ENCODE measurements at places on chromosomes 5 and 9. TPM values are rescaled to one million over a fixed set of nuclear protein-coding genes. Genes with fewer than 3 reads are reported as not detected.

Gene DOCK8
- total RNA-seq = 3.2 TPM

Gene SPINK5
- total RNA-seq = 0.27 TPM

GRCh38 chr5:81718300-81718699 is 32.6 kb downstream of the SSBP2 start:
- no peak for DNase-seq

GRCh38 chr5:141709699-141710267 is 27.8 kb upstream of the ARAP3 start:
- no peak for DNase-seq

- no peak for DNase-seq
These were observed 36.2 kb upstream of the PRDM12 start for GRCh38 chr9:130627896-130628792.

GRCh38 chr5:139378101-139378825 is 4.8 kb downstream of the SLC23A1 start:
- no peak for DNase-seq

- no peak for DNase-seq
These were observed 526 bp upstream of the STXBP1 start for GRCh38 chr9:127611603-127611898.

Gene NLN
- total RNA-seq = 18.4 TPM

Gene HTR1A
- total RNA-seq = not detected

GRCh38 chr9:14271093-14271673 is 42.8 kb downstream of the NFIB start:
- DNase-seq = peak; percentile 98

DNA sequence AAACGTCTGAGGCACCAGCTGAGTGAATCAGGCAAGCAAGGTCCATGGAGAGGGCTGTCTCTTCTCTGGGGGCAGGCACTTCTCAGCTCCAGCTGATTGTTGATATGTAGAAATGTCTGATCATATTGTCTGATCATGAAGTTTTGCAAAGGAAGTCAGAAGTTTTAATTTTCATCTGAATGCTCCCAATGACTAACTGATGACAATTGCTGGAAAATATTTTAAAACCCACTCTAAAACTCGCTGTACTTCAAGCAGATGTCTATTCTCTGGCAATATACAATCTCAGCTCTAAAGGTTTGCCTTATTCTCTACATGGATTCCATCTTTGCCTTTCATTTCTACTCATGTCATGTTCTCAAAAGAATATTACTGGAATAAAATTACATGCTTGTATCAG is 12.7 kb downstream of the PLK2 start:
- DNase-seq = no peak

Gene IL33
- total RNA-seq = 27.4 TPM

DNA sequence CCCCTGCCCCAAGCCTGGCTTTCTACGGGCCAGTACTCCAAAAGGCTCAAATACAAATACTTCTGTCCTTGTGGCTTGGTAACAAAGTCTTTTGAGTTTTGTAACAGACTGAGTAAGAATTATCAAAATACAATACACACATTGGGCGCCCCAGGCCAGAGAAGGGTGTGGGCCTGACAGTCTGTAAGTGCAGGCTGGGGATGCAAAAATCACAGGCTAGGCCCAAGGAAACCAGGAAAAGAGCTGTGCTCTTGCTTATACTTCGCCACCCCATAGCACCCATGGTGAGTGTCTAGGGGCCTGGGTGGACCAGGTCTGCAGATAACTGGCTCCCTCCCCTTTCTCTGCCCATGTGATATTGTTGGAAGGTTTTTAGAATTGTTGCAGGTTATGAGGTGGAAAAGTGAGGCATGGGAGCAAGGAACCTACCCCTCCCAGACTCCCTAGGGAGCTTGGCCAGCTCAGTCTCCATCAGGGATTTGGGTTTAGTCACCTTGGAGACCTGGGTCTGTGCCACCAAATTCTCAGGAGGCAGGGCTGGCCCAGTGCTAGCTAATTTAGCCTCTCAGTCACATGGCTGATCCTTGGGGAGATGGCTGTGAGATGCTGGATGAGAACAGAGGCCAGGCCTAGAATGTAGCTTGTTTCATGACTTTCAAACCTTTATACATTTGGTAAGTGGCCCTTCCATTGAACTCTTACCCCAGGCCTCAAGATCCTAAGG is 72.9 kb downstream of the TARS1 start:
- no peak for DNase-seq

Gene TUSC1
- 12.5 TPM for total RNA-seq

DNA sequence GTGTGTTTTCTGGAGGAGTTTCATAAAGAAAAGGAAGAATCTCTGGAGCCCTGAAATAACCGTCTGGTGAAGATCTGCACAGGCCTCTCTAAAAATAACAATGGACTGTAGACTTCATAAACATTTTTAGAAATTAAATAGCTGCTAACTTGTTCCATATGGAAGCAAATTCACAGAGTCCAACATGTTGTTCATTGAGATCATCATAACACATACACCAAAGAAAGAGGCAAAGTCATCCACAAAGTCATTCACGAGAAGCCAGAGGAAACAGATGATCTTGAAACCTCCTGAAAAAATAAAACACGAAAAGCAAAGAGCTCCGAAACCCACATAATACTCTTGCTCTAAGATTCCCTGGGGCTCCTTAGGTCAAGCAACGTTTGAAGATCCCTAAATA is 347.8 kb downstream of the EFNA5 start:
- peak; percentile 88 for DNase-seq
